ENCODE measurements at places on chromosomes 1 and 21.

DNA sequence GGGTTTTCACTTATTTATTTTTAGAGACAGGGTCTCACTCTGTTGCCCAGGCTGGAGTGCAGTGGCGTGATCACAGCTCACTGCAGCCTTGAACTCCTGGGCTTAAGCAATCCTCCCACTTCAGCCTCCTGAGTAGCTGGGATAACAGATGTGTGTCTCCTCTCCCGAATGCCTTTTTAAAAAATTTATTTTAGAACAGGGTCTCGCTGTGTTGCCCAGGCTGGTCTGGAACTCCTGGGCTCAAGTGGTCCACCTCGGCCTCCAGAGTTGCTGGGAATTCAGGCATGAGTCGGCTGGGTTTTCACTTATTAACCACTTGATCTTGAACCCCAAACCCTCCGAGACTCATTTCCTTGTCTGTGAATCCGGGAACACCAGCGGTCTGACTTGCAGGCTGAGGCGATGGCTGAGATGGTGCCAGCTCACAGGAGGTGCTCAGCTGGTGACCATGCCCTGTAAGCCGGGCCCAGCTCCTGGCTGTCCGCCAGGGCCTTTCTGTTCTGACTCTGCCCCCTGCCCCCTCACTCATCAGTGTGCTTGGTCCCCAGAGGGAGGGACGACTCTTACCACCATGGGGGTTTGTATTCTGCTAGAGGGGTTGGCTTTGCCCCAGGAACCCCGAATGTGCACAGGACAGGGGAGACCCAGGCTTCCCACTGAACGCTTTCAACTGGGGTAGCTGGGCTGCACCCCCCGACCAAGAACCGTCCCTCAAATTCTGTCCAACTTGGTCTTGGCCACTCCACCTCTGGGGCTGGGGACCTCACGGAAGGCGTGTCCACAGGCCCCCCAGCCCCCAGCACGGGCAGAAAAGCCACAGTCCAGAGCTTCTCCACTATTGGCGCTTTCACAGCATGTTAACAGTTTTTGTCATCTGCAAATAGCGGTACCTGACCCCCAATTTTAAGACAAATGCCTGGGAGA is 22.5 kb downstream of the MMEL1 start:
- DNase-seq, result no peak

- no peak for DNase-seq
These were observed 30.4 kb upstream of the DISP3 start for GRCh38 chr1:11448373-11449099.

- no peak for DNase-seq
These were observed 69.6 kb downstream of the DUSP10 start for GRCh38 chr1:221672239-221672645.

DNA sequence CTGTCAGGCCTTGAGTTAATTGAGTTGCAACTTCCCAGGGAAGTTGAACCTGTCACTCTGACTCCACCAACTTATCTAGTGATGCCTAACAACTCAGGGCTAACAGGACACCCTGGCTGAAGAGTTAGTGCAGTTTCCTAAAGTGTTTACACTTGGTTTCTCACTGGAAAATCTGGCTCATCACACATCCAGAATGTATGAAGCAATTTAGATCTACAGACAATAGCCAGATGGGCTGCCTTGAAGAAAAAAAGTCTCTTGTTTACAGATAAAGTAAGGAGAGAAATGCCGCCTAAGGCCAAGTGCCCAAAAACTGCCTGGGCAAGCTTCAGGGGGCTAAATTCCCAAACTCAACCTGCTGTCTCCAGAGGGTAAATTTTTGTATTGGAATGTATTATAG is 446.3 kb upstream of the NCAM2 start:
- no peak for DNase-seq

GRCh38 chr1:171081314-171081753 is 9.4 kb upstream of the FMO3 start:
- no peak for DNase-seq

DNA sequence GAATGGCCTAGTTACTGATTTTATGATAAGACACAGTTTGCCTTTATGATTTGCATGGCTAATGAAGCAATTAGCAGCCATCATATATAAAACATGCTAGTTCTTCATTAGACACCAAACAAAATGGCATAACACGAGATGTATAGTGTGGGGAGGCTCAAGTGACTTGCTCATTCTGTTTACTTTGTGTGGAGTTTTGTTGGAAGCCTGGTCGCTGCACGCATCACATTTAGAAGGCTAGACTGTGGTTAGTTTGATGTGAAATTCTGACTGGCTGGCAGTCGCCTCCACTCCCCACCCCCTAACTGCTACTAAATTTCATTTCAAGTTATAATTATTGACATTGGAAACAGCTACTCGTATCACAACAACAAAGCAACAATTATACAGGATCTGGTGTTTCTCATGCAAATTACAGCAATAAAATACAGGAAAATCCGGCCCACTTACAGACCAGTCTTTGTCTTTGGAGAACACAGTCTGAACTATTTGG is 356.1 kb downstream of the LMO4 start:
- DNase-seq, result no peak

GRCh38 chr1:236489710-236490377 is 33.9 kb upstream of the LGALS8 start:
- DNase-seq, result peak; percentile 42

DNA sequence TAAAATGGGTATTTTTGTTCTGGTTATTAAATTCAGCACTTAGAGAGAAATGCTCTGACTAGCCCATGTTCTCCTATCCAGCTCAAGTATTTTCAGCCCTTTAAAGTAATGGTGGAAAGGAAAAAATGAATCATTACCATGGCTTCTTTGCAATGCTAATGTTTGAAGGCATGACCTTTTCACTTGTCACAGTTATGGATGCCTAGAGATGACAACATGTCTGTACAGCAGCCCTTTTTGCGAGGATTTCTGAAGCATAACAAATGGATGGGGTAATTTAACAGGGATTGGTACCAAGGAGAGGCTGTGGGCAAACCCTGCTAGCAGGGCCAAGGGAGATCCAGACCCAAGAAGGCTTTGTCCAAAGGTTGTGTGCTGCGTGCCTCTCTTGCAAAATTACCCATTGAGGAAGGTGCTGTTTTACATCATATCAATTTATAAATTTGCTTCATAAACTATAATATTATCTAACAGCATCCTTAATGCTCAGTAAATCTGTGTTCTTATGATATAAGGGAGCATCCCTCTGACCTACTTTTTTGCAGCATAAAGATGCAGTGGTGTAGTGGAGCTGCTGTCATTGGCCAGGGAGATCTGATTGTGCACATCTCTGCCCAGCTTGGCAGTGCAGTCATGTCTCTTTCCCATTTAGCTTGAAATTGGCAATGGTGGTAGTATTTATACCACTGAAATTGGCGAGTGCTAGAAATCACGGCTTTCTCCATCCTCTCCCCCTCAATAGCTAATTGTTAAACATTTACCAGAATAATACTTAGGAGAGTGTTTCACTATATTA is 327.1 kb downstream of the PCP4 start:
- DNase-seq, result no peak

All from right renal pelvis (tissue), 4 donors.